ENCODE measurements at places on chromosomes 12 and 14. TPM values are rescaled to one million over a fixed set of nuclear protein-coding genes. Genes with fewer than 3 reads are reported as not detected.

CCDC175 gene
- not detected for total RNA-seq

DLGAP5 gene
- total RNA-seq: 2.6 TPM

NUBPL gene
- 11.9 TPM for total RNA-seq

GOLGA3 gene
- 74.8 TPM for total RNA-seq

MCRS1 gene
- total RNA-seq: 32.1 TPM

TOMM20L gene
- not detected for total RNA-seq

ASB2 gene
- total RNA-seq: not detected

IFNG-AS1 gene
- total RNA-seq: not detected

GPR162 gene
- 1.0 TPM for total RNA-seq

TPPP2 gene
- not detected for total RNA-seq

MYRFL gene
- not detected for total RNA-seq

BDKRB2 gene
- 6.7 TPM for total RNA-seq

LGR5 gene
- total RNA-seq: 0.50 TPM

SOX5 gene
- total RNA-seq: 0.81 TPM

RTN1 gene
- 0.12 TPM for total RNA-seq

CD163L1 gene
- total RNA-seq: not detected

NTS gene
- not detected for total RNA-seq

TAS2R50 gene
- 2.1 TPM for total RNA-seq

RPGRIP1 gene
- not detected for total RNA-seq

BRAP gene
- 10.3 TPM for total RNA-seq

ESRRB gene
- not detected for total RNA-seq

RNU6-7 gene
- not detected for total RNA-seq
